ENCODE measurements at places on chromosomes 4 and X.

- no peak for DNase-seq
Measured at GRCh38 chr4:145870155-145871020, 68.2 kb downstream of the ZNF827 start.

- DNase-seq = no peak
Measured at GRCh38 chrX:100449696-100450608, 39.9 kb upstream of the PCDH19 start.

DNA sequence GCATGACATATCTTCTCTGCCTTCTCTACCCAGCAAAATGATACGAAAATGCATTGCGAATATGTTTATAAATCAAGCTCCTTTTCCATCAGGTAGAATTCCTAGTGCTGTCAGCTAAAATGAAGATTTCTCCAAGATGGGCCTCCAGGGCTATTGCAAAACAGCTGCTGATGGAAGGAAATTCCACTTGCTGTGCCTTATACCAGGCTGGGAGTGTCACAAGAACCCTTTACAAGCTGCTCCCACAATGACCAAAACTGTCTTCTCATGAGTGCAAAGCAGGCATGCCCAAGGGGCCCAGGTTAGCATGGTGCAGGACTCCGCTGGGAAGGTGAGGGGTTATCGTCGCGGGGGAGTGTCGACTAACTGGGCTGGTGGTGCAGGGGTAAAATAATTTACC lies 8.7 kb downstream of the HNRNPH2 start:
- DNase-seq = no peak

- DNase-seq = no peak
Measured at GRCh38 chr4:6710996-6711395, 1.3 kb upstream of the MRFAP1L1 start.

DNA sequence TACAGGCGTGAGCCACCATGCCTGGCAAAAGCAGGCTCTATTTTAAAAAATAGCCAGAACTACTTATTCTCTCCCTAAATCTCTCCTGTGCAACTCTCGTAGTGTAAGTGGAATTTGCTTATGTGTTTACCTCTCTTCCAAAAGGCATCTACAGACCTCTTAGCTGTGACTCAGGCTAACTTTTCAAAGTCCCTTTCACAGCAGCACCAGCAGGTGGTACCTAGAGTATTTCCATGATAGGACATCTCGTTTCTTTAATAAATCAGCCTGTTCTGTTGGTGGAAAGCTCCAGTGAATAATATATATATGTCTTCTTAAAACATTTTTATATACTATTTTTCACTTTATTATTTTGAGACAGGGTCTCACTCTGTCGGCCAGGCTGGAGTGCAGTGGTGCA lies 89.0 kb downstream of the NSUN7 start:
- no peak for DNase-seq

DNA sequence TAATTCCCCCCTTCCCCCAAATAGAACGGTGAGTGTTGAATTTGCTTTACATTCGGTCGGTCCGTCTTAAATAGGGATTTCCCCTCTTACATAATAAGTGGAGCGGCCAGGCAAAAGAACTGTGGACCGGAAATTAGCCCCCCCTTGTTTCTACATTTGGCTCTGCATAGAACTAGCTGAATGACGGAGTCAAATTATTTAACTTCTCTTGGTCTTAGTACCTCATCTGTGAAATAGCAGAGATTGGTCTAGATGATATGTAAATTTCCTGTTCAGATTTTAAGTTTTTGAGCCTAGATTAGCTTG lies 1.3 kb downstream of the SPATA18 start:
- DNase-seq = no peak

GRCh38 chr4:40316782-40317635 lies 18.1 kb upstream of the CHRNA9 start:
- no peak for DNase-seq

DNA sequence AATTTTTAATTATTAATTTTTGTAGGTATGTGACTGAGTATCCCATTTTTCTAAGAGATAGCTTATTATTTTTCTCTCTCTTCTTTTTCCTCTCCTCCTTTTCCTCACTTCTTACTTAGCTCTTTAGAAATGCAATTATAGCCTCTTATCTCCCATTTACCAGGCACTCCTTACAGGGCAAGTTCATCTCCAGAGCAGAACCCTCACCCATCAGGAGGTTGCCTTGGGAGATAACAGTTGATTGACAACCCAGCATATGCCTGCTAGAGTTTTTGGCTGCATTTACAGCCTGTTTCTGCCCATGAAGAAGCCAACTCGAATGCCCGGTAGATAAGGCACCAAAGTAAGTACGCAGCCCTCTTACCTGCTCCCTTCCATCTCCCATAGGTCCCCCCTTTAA lies 572.9 kb upstream of the ZFP42 start:
- no peak for DNase-seq

- no peak for DNase-seq
Measured at GRCh38 chr4:89173336-89174090, 62.2 kb downstream of the TIGD2 start.

DNA sequence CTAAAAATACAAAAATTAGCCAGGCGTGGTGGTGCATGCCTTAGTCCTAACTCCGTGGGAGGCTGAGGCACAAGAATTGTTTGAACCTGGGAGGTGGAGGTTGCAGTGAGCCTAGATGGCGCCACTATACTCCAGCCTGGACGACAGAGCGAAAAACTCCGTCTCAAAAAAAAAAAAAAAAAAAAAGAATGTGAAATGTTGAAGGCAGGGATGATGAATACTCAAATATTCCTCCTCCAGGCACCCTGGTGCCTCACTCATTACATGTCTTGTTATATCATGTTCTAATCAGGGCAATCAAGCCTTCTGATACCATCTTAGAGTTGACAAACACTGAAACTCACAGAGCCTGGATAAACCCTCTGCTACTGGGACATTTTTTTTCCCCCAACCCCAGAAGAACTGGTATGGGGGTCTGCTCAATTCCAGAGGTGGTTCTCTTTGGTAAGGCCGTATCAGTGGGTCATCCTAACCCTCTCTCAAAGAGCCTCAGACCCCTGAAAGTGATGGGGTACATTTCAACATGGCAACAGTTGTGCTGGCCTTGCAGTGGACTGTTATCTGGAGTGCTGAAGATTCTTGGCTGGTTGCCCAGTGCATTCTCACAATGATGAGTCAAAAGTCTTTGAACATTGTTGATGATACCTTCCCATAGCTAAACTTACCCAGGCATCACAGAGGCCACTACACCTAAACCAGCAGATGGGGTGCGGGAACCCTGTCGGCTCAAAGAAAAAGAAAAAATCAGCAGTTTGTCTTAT lies 2.4 kb upstream of the SH3KBP1 start:
- DNase-seq = no peak

GRCh38 chrX:4382273-4382672 lies 668.8 kb upstream of the PRKX start:
- no peak for DNase-seq

GRCh38 chr4:1604181-1604705 lies 79.9 kb downstream of the FAM53A start:
- DNase-seq = no peak

DNA sequence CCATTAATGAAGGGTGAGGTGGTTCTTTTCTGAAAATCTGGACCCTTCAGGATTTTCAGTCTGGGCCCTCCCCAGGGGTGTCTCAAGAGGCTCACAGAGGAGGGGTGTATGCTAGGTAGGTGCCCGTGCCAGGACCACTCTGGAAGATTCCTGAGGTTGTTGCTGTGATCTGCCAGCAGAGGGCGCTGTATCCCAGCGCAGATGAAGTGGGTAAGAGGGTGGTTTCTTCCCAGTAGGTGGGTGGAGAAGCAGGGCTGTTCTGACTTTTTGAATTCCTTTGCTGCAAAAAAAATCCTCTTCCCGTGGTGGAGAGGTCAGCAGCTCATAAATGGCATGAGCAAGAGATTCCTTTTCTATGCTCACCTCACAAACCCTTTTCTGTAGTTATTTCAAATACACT lies 51.1 kb downstream of the SCML1 start:
- DNase-seq = no peak

DNA sequence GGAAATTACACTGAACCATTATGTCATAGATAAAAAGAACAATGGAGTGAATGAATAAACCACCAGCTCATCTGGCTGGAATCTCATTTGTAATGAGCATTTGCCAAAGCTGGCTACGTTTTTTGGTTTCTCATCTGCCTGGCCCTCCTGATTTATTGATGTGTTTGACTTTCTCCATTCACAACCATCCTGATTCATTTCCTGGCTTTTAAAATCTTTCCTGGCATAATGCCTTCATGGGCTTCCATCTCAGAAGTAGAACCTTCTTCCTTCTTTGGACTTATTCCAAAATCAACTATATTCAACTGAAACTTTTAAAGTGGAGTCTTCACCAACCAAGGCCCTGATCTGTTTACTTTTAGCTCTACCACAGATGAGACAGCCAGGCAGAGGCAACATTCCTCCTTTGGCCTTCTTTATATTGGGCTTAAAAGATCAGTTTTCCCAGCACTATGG lies 36.0 kb upstream of the ARSJ start:
- DNase-seq = no peak

GRCh38 chr4:98170035-98170434 lies 26.8 kb upstream of the STPG2 start:
- no peak for DNase-seq

- no peak for DNase-seq
Measured at GRCh38 chr4:102641793-102642192, 119.0 kb downstream of the MANBA start.

DNA sequence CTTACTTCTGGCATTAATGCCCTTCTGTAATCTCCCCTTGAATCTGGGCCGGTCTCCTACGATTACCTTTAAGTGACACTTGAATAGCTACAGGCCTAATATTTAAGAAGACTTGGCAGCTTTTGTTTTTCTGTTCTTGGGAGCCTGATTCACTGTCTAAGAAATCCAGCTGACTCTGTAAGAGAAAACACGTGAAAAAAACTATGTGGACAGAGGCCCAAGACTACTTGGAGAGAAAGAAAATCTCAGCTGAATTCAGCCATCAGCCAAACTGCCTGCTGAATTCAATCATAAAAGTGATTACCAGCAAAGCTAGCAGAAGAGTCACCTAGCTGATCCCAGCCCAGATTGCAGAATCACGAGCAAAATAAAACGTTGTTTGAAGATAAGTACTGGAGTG lies 521.2 kb downstream of the MID1IP1 start:
- no peak for DNase-seq

- no peak for DNase-seq
Measured at GRCh38 chr4:57091657-57092162, 18.5 kb downstream of the IGFBP7 start.

DNA sequence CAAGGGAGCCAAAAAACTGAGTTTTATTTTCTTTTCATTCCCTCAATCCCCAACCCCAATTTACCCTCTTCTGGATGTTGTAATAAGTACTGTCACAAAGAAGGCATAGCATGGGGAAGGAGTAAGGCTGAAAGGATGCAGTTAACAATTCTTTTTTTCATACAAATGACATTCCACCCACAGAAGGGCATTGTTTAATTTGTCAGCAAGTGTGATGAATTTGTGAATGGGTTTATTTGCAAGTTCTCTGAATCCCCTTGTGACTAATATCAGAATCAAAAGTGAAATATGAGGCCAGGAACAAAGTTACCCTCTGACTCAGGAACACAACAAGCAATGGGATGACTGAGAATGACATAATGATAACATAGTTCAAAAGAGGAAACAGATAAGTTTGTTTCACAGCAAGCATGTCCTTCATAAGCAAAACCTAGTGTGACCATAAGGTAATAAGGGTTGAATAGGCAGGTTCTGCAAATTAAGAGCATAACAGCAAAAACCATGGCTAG lies 2.1 kb downstream of the GEMIN8 start:
- no peak for DNase-seq

- no peak for DNase-seq
Measured at GRCh38 chr4:91837608-91838029, 466.1 kb upstream of the GRID2 start.

DNA sequence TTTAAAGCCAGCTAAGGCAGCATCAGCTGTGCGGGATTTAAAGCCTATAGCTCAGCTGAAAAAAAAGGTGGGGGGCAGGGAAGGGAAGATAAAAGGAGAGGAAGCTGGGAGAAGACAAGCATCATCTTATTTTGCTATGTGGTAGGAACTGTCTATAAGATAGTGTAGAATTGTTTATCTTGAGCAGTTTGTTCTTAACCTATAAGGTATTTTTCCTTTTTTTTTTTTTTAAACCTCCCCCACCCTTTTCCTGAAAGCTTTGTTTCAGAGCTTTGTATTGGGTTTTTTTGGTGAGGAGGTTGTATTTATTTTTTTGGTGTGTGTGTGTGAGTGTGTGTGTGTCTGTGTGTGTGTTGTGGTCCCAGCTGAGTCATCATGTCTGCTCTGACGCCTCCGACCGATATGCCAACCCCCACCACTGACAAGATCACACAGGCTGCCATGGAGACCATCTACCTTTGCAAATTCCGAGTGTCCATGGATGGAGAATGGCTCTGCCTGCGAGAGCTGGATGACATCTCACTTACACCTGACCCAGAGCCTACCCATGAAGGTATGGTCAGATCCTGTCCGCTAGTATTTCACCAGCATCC lies 531 bp downstream of the RUFY3 start:
- DNase-seq = no peak

- DNase-seq = no peak
Measured at GRCh38 chr4:145545538-145546174, 64.0 kb downstream of the SMAD1 start.

DNA sequence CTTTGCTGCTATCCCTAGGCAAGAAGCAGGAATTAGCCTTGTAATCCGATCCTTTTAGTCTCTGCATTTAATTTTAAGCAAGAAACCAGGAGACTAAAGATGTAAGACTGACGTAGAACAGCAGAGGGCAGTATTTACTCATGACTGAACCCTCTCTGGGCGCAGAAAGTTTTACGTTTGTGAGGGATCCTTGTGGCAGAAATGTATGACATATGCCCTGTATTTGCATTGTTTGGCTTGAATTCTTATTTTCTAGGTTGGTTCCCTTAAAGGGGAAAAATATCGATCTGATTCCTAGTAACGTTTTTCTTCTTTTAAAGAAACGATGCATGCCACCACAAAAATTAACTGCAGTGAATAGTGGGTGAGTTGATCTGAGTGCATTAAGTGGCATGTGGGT lies 1.3 kb upstream of the FAT4 start:
- no peak for DNase-seq

- no peak for DNase-seq
Measured at GRCh38 chrX:41033299-41033698, 51.9 kb upstream of the USP9X start.

DNA sequence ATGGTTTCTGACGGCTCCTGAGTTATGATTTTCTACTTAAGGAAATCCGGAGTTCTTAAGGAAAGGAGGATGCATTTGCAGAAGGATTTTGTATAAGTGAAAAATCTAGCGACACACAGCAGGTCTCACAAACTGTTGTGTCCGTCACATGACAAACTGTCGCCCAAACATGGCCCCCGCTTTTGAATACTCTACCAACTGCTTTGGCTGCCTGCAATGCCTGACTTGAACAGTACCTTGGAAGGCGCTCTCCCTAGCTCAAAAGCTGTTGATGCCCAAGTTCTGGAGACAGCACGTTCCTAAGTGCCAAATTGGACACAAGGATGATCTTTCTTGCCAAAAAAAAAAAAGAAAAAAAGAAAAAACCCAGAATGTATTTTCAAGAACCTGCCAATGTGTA lies 103.2 kb downstream of the ENPP6 start:
- no peak for DNase-seq

- no peak for DNase-seq
Measured at GRCh38 chrX:69618803-69619202, 2.9 kb downstream of the EDA start.

All from stimulated activated CD8-positive, alpha-beta memory T cell treated with anti-CD3 and anti-CD28 coated beads, Interleukin-15, amount 100 ng/mL, for 24 hours (primary cell).